ENCODE measurements at places on chromosomes 6 and 20. TPM values are rescaled to one million over a fixed set of nuclear protein-coding genes. Genes with fewer than 3 reads are reported as not detected.

- no peak for DNase-seq
Measured at GRCh38 chr6:108836061-108836460, 12.2 kb upstream of the ARMC2 start.

GRCh38 chr6:148398678-148399077 lies 56.0 kb downstream of the SASH1 start:
- no peak for DNase-seq

DNA sequence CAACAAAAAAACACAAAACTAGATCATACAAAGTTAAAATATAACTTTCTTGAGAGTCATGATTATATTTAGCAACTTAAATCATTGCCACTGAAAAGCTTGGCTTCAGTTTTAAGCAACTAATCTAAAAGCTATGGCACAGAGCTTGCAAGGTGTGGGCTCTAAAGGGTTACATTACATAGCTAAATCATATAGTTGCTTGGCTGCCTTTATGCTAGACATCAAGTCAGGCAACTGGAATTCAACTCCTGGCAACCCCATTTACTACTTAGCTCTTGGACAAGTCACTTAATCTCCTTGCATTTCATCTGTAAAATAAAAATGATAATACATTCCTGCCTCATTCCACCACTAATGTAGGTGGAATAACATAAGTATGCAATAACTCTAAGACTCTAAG lies 40.9 kb upstream of the GCM1 start:
- no peak for DNase-seq

- DNase-seq = no peak
Measured at GRCh38 chr6:30615958-30616810, 859 bp downstream of the PPP1R10 start.

DNA sequence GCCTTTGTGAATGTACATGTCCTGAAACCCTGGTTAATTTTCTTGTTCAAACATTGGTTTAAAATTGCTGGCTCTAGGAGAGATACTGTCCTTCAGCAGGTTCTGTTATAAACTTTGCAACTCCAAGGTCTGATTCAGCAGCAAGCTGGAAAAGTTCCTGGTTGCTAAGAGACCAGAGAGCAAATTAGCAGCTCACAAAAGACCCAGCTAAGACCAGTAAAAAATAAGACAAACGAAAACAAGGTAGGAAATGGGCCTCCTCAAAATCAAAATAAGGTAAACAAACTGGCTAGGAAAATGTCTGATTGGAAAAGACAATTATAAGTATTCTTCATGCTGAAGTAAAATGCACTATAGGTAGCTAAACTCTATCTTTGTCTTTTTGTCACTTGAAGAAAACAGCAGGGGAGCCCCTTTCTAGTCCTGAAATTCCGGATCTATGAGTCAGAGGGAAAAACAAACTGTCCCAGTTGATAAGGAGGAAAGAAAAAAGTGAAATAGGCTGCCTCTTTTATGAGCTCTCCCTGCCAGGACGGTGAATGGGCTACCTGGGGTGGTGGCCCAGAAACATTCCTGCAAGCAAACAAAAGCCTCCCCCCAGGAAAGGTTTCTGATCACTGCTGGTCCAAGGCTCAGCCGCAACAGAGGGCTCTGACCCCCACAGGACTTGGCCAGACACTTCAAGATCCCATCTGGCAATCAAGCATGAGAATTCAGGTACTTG lies 41.6 kb downstream of the UNC5CL start:
- DNase-seq = no peak

DNA sequence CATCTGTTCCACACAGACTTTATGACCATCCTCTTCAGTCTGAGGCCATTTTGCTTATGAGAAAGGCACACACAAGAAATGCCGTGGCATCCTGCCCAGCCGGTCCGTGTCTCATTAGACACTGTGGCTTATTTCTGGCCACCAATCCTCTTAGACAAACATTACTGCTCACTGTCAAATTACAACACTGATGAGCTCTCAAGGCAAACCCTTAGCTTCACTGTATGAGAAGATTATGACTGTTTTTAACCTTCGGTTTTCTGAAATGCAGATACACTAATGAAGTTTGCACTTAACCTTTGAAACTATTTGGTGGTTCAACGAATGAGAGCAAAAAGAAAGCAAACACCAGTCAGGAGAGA lies 50.5 kb upstream of the DST start:
- no peak for DNase-seq

DNA sequence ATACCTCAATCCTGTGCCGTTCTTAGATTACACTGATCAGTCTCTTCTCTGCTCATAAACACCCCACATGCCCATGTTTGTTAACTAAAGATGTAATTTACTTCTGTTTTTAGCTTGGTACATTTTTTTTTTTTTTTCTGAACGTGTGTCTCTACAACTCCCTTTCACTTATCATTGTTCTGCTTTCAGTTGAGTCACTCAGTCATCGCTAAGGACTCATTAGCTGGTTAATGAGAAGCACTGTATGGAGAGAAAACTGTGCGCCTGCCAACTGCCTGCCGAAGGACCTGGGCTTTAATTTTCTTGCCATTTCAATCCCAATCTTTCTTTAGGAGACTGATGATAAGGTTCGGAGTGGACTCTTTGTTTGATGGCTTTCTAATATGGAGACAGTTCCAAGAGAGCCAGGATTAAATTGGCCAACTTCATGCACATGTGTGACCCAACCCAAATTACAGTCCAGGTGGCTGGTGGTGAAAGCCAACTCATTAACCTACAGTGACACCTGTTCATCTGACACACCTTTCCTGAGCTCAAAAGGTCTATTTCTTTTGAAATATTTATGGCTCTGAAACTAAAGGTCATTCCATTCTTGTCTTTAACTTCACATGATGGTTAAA lies 334.1 kb downstream of the BCKDHB start:
- DNase-seq = no peak

GRCh38 chr6:121055572-121056163 lies 278.6 kb downstream of the TBC1D32 start:
- DNase-seq = peak; percentile 5

The HMGCLL1 gene
- polyA plus RNA-seq = 0.04 TPM

The MDFI gene
- 76.2 TPM for polyA plus RNA-seq

The RGL2 gene
- 33.6 TPM for polyA plus RNA-seq
